Upper lobe of right lung (tissue), 1 donor: ENCODE measurements at places on chromosomes 1 and 21. TPM values are rescaled to one million over a fixed set of nuclear protein-coding genes. Genes with fewer than 3 reads are reported as not detected.

DNA sequence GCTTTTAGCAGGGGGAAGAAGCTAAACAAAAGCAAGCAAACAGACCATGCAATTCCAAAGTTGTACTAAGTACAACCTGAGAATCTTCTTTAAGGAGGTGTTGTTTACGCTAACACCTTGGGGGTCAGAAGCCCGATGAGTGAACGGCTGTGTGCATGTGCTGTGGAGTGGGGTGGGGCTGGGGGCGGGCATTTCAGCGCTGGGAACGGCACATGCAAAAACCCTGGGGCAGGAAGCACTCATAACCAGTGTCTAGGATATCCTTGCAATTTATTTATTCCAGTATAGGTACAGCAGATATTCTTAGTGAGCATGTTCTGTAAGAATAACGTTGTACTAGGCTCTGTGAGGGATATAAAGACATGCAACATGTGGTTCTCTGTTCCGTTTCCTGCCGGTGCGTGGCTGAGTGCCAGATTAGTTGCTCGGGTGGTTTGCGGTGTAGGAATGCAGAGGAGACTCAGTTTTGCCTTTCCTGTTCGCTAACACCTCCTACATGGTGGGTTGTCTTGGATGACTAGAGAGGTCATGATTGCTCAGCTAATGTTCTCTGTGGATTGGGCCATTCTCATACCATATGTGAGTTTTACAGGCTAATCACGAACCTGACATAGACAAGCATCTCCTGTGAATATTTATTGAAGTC, 3.7 kb downstream of the FASLG start:
- H3K27ac ChIP-seq = no peak overlapping the region
- H3K36me3 ChIP-seq = no peaks in the 10 kb centered on the region
- no peaks in the 10 kb centered on the region for H3K4me1 ChIP-seq
- DNase-seq = peak; percentile 68
- H3K27me3 ChIP-seq = no peaks in the 10 kb centered on the region

- H3K4me3 ChIP-seq = no peak overlapping the region
- no peaks in the 10 kb centered on the region for H3K36me3 ChIP-seq
- H3K27me3 ChIP-seq = no peaks in the 10 kb centered on the region
- H3K4me1 ChIP-seq = no peaks in the 10 kb centered on the region
- no peak overlapping the region for H3K27ac ChIP-seq
Measured at GRCh38 chr1:176790786-176791185, 327.8 kb downstream of the PAPPA2 start.

DNA sequence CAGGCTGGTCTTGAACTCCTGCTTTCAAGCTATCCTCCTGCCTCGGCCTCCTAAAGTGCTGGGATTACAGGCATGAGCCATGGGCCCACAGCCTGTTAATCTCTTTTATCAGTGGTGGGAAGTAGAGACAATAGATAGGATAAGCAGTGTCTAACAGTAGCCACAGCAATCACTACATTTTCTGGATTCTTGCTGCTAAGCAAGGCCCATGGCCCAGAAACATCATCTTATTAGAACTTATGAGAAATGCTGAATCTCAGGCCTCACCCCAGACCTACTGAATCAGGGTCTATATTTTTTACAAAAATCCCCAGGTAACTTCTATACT, 29.7 kb downstream of the IGFN1 start:
- H3K27me3 ChIP-seq = no peaks in the 10 kb centered on the region
- H3K4me3 ChIP-seq = no peak overlapping the region
- no peak for DNase-seq
- no peak overlapping the region for H3K27ac ChIP-seq
- H3K36me3 ChIP-seq = no peaks in the 10 kb centered on the region
- no peaks in the 10 kb centered on the region for H3K4me1 ChIP-seq

Gene C1orf116
- 128 TPM for total RNA-seq

GRCh38 chr1:69943030-69943429, 262.3 kb downstream of the LRRC40 start:
- H3K36me3 ChIP-seq = no peaks in the 10 kb centered on the region
- H3K4me3 ChIP-seq = no peak overlapping the region
- no peak for DNase-seq
- no peaks in the 10 kb centered on the region for H3K4me1 ChIP-seq
- H3K27ac ChIP-seq = no peak overlapping the region

GRCh38 chr1:53731779-53732305, 7.1 kb downstream of the GLIS1 start:
- DNase-seq = no peak
- H3K36me3 ChIP-seq = no peaks in the 10 kb centered on the region
- H3K4me3 ChIP-seq = no peak overlapping the region
- H3K27ac ChIP-seq = no peak overlapping the region

GRCh38 chr1:175822580-175822979, 79.2 kb upstream of the TNR start:
- no peak overlapping the region for H3K4me3 ChIP-seq
- no peak overlapping the region for H3K27ac ChIP-seq
- no peaks in the 10 kb centered on the region for H3K4me1 ChIP-seq
- no peaks in the 10 kb centered on the region for H3K36me3 ChIP-seq

DNA sequence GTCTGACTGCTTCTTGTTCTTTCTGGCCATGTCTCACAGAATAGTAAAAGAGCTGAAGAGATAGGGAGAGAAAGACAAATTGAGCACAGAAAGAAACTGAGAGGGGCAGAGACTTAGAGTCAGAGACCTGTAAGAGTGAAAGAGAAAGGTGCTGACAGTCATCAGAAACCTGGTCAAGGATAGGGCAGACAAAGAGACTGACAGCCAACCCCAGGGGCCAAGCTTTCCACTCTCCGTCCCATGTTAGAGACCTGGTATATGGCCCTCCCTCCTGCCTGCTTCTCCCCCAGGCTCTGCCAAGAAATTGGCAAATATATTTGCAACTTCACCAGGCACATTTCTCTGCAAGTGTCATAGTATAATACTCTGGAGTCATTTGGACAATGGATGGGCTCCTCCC, 64.6 kb downstream of the RHBG start:
- H3K27me3 ChIP-seq = peaks cover 95% of the 10 kb centered on the region
- H3K36me3 ChIP-seq = no peaks in the 10 kb centered on the region
- peaks cover 13% of the 10 kb centered on the region for H3K4me1 ChIP-seq
- H3K4me3 ChIP-seq = no peak overlapping the region
- no peak overlapping the region for H3K27ac ChIP-seq

- peaks cover 6% of the 10 kb centered on the region for H3K27me3 ChIP-seq
- DNase-seq = no peak
- H3K4me3 ChIP-seq = no peak overlapping the region
- H3K36me3 ChIP-seq = no peaks in the 10 kb centered on the region
Measured at GRCh38 chr1:159996653-159997052, 35.1 kb downstream of the PIGM start.

Gene SMYD3
- 27.2 TPM for total RNA-seq

DNA sequence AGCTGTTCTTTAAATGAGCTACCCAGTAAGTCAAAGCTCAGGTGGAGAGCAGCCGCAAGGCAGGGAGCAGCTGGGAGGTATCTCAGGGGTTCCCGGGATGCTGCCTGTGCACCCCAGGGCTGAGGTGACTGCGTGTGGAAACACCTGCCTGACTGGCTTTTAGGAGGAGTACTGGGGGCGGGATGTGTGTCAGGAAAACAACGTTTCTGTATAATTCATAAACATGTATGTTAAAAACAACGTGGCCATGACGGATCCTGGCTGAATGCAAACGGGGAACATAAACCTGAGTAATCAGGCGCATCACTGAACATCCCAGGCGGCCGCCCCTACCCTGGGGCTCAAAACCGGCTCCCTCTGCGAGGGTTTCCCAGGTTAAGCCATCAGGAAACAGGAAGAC, 1.5 kb downstream of the C1orf159 start:
- peaks cover 9% of the 10 kb centered on the region for H3K27me3 ChIP-seq
- H3K4me1 ChIP-seq = peaks cover 8% of the 10 kb centered on the region
- H3K4me3 ChIP-seq = no peak overlapping the region
- peak; percentile 43 for DNase-seq

Gene LMX1A
- not detected for total RNA-seq

Gene SPRR2B
- not detected for total RNA-seq

- no peaks in the 10 kb centered on the region for H3K27me3 ChIP-seq
- no peaks in the 10 kb centered on the region for H3K36me3 ChIP-seq
- no peaks in the 10 kb centered on the region for H3K4me1 ChIP-seq
- no peak for DNase-seq
Measured at GRCh38 chr1:226846786-226847185, 23.6 kb upstream of the PSEN2 start.

Gene SUSD4
- total RNA-seq = 2.2 TPM

GRCh38 chr21:44804762-44805161, 3.1 kb upstream of the UBE2G2 start:
- peaks cover 53% of the 10 kb centered on the region for H3K36me3 ChIP-seq
- H3K4me1 ChIP-seq = peaks cover 17% of the 10 kb centered on the region
- DNase-seq = no peak
- no peak overlapping the region for H3K27ac ChIP-seq
- no peak overlapping the region for H3K4me3 ChIP-seq
